COR-L47 (cell line): ENCODE measurements at places on chromosomes 12 and 14.
A peak's percentile ranks its signal among the peaks of the same experiment; 100 is the strongest.

DNA sequence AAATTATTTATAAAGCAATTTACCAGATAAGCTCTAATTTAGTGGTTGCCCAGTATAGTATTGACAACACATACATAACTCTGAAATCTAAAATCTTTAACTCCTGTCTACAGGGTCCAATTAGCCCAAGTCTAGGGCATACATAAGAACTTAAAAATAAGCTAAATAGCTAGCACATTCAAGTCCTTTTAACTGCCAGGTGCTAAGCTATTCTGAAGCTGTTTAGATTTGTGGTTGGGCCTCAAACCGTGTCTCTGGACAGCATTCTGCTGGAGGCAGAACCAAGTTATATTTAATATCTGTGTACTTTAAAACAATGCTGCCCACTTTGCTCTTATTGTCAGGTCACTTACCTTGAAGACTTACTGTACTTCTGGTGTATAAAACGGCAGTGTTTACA lies 19.0 kb downstream of the RPS6KA5 start:
- DNase-seq: peak; percentile 50

- DNase-seq: no peak
Measured at GRCh38 chr12:112420740-112421139, 2.0 kb downstream of the PTPN11 start.

GRCh38 chr14:79100578-79100977 lies 930.4 kb downstream of the NRXN3 start:
- no peak for DNase-seq

GRCh38 chr12:62537551-62537950 lies 70.9 kb downstream of the MON2 start:
- no peak for DNase-seq

DNA sequence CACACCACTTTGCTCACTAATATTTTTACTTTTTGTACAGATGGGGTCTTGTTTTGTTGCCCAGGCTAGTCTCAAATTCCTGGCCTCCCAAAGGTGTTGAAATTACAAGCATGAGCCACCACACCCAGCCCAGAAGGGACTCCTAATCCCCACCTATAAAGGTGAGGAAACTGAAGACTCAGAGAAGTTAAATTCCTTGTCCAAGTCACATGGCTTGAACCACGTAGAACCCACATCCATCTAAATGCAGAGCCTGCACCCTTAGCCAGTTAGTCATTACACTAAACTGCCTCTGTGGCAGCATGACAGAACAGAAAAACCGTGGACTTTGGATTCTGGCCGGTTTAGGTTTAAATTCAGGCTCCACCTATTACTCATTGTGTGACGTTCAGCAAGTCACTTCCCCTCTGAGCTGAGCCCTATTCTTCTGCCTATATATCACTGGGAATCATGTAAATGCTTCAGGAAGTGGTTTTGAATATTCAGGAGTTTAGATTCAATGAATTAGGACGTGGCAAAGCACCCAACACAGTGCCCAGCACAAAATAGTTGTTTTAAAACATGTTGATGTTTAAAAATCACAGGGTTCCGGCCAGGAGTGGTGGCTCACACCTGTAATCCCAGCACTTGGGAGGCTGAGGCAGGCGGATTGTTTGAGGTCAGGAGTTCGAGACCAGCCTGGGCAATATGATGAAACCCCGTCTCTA lies 3.0 kb upstream of the CORO1C start:
- DNase-seq: no peak

DNA sequence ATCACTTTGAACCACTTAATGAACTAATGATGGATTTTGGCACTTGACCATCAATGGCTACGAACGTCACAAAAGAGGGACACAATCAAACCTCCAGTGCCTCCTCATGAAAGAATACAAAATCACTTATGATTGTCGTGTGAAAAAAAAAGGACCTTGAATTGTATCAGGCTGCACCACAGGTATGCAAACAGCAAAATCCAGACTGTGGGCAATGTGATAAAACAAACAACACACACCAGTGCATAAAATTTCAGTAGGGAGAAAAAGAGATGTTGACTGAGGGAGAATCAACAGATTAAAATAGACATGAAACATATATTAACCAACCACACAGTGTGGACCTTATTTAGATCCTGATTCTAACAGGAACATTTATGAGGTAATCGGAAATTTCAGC lies 2.6 kb downstream of the TSPAN8 start:
- no peak for DNase-seq

- no peak for DNase-seq
Measured at GRCh38 chr14:90778571-90779255, 37.5 kb downstream of the TTC7B start.
